Suprapubic skin (tissue), 4 donors: ENCODE measurements at places on chromosomes 4 and X. TPM values are rescaled to one million over a fixed set of nuclear protein-coding genes. Genes with fewer than 3 reads are reported as not detected.

DNA sequence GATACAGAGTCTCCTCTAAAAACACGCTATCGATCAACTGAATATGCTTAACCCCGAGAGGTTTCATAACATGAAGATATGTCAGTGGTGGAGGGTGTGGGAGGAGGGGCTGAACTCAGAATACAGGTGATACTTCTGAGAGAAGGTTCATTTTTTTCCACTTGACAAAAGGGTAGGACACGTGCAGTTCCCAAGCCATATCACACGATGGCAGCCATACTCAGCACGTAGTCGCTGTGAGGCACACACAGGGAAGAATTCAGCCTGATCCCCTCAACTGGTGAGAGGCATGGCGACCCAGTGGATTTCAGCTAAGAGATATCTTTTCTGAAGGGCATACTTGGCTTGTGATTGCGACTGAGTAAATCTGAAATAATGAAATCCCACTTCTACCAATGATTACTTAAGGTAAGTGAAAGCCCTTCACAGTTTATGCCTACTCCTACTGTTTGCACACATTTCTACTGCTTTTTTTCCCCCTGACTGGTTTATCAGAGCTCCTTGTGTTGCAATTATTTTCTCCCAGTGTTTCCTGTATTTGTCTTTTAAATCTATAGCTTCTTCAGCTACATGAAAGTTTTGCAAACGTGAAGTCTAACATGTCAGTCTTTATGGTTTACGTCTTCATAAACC lies 133.1 kb downstream of the CORIN start:
- no peaks in the 10 kb centered on the region for H3K36me3 ChIP-seq
- peaks cover 6% of the 10 kb centered on the region for H3K4me1 ChIP-seq
- no peaks in the 10 kb centered on the region for H3K27me3 ChIP-seq
- no peak for DNase-seq
- no peak overlapping the region for H3K4me3 ChIP-seq

DNA sequence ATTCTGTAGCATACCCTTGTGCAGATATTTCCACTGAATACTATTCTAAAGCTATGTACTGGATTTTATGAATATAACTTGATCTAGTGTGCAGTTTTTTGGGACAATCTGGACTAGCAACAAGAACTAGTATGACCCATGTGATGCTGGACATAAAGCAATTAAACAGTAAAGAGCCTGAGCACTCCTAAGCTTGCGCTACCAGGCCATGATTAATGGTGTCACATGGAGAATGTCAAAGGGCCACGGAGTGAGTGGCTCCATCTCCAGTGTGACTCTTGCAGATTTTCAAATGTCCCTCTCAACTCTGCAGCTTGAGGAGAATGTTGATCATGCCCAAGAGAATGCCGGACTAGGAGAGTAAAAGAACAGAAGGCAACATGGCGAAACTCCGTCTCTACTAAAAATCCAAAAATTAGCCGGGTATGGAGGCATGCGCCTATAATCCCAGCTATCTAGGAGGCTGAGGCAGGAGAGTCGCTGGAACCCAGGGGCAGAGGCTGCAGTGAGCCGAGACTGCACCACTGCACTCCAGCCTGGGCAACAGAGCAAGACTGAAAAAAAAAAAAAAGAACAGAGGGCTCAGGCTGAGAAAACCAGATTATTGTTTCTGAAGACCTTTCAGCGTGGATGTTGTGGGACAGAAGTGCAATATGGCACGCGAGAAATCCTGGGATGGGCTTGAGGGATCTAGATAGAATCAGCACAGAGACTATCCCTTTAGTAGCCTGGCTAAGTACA lies 45.0 kb downstream of the TIGD2 start:
- no peaks in the 10 kb centered on the region for H3K27me3 ChIP-seq
- no peaks in the 10 kb centered on the region for H3K36me3 ChIP-seq
- no peak for DNase-seq
- no peaks in the 10 kb centered on the region for H3K4me1 ChIP-seq

- no peak overlapping the region for H3K27ac ChIP-seq
- H3K36me3 ChIP-seq = no peaks in the 10 kb centered on the region
- no peaks in the 10 kb centered on the region for H3K27me3 ChIP-seq
- DNase-seq = no peak
Measured at GRCh38 chr4:132958457-132959263, 190.4 kb upstream of the PCDH10 start.

DNA sequence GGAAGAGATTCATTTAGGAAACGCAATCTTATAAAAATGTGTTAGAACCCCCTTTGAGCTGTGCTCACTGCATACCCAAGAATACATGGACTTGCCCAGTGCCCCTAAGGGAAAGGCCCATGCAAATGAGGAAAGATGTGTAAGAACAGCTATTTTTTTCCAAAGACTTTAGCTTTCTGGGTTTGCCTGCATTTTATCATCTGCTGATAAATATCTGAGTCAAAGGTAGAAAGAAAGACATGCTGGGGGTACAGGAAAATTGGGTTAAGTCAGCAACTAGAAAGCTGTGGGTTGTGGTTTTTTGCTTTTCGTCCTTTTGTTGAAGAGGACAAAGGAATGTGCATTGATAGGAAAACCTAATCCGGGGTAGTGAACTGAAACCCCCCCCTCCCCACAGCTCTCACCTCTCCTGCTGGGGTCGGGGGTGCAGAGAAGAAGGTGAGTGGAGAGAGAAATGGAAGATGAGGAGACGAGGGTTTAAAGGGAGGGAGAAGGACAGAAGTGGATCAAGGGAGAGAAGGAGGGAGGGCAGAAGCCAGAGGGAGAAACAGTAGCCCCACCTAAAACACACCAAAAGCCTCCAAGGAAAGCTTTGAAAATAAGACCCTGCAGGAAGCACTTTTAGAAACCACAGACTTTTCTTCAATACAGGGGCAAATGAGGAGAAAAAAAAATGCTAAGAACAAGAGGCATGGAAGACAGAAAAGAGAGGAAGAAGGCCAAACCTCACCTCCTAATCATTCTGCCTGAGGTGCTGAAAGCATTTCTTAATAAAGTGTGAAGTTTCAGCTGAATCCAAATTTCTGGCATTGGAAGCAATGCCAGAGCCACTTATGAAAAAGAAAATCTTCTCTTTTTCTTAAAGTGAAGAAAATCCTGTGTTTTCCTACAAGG lies 49.3 kb downstream of the KDR start:
- peaks cover 10% of the 10 kb centered on the region for H3K4me1 ChIP-seq
- H3K4me3 ChIP-seq = no peak overlapping the region
- DNase-seq = no peak
- H3K27me3 ChIP-seq = no peaks in the 10 kb centered on the region
- no peaks in the 10 kb centered on the region for H3K36me3 ChIP-seq

GRCh38 chr4:119526786-119527550 lies 101.6 kb downstream of the PDE5A start:
- H3K36me3 ChIP-seq = no peaks in the 10 kb centered on the region
- DNase-seq = no peak
- H3K4me3 ChIP-seq = no peak overlapping the region
- no peaks in the 10 kb centered on the region for H3K4me1 ChIP-seq

DNA sequence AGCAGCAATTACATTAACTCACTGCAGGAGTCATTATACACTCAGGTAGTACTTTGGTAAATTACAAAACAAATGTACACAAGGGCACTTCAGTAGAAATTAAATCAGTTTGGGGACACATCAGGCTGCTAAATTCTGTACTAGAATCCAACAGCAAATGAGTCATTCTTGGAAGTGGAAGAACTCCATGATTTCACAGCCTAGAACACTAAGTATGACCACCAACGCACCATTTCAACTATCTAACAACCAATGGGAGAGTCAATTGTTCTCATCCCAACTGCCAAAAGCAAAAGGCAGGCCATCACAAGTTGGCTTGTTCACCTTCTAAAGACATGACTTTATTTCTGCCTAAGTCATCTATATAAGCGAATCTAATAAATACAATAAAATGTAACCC lies 26.6 kb downstream of the PPM1K start:
- no peaks in the 10 kb centered on the region for H3K27me3 ChIP-seq
- no peak overlapping the region for H3K4me3 ChIP-seq
- peaks cover 8% of the 10 kb centered on the region for H3K36me3 ChIP-seq
- no peaks in the 10 kb centered on the region for H3K4me1 ChIP-seq
- DNase-seq = no peak

GRCh38 chrX:69088171-69088938 lies 76.9 kb downstream of the PJA1 start:
- H3K36me3 ChIP-seq = no peaks in the 10 kb centered on the region
- no peaks in the 10 kb centered on the region for H3K27me3 ChIP-seq
- DNase-seq = no peak
- no peak overlapping the region for H3K4me3 ChIP-seq

DNA sequence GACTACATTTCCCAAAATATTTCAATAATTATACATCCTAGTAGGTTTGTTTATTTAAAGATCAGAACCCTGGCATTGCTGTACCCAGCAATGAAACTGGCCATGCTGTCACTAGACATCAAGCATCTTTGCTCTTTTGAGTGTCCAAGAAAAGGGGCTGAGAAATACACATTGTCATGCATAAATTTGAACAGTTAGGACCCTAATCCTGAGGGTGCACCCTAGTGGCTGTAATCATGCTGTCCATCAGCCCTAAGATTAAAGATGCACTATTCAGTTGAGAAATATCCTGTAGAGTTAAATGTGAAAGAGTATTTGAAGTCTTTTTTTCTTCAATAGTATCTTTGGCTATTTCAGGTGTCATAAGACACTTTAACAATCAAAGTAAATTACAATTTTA lies 108.8 kb downstream of the NFKB1 start:
- no peak overlapping the region for H3K27ac ChIP-seq
- no peak overlapping the region for H3K4me3 ChIP-seq
- H3K4me1 ChIP-seq = peaks cover 17% of the 10 kb centered on the region
- no peak for DNase-seq
- H3K27me3 ChIP-seq = no peaks in the 10 kb centered on the region

Gene AFF2
- 2.2 TPM for total RNA-seq
